Left lobe of liver (tissue), 2 donors: ENCODE measurements at places on chromosomes 13 and 19. TPM values are rescaled to one million over a fixed set of nuclear protein-coding genes. Genes with fewer than 3 reads are reported as not detected.

DNA sequence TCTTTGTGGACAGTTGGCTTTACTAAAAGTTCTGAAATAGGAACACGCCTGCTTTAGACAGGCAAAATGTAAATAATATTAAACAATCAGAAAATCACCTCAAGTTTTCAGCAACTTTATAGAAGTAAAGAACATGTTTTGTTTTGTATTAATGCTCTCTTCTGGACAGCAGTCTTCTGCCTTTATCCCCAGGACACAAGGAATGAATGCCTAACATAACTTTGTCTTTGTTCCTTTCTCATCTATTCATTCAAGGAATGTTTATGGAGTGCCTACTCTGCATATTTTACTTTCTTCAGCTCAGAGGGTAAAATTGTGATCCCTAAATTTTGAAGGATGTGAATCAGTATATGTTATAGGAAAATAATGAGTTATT lies 325.4 kb downstream of the FOXO1 start:
- no peak for DNase-seq

GRCh38 chr13:23684647-23685046 lies 114.4 kb downstream of the TNFRSF19 start:
- DNase-seq = no peak

DNA sequence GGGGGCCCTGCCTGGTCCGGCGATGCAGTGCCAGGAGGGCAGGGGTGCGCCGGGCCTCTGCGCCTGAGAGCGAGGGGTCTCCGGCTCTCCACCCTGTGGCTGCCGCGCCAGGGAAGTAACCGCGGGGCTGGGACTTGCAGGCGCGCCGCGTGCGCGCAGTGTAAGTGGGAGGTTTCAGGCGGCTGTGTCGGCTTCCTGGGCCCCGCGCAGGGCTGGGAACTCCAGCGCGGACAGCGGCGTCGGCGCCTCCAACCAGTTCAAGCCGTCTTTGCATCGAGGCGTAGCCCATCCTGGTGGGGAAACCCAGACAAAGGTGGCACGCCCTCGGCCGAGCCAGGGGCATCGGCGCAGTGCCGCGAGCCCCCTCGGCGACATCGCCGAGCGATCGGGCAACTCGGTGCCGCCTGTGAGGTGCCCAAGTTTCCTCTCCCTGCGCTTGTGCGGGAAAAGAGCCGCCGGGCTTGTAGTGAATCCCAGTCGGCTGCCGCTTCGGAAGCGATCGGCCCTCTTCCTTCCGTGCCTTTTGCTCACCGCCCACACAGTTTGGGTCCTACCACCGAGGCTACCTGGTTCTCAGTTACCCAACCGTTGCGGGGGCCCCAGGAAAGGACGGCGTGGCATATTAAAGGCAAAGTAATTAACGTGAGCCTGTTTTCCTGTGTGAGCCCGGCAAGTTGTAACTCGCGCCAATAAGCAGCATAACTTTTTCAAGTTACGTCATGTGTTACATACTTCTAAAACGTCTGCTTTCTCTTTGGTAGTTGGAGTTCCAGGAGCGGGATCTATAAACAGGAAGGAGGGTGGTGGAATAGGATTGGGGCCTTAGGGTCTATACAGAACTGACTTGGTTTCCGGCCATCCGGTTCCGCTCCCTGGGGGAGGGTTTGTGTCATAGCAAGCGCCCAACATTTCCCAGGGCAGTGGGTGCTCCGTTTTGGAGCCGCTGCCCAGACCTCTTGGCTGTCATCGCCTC lies 1.2 kb downstream of the LRCH1 start:
- peak; percentile 67 for DNase-seq

Gene ACP7
- not detected for total RNA-seq

Gene TRPC4
- 0.10 TPM for total RNA-seq

Gene ZNF560
- total RNA-seq = not detected
